HEK293T (cell line): ENCODE measurements at places on chromosomes 6 and 20.

DNA sequence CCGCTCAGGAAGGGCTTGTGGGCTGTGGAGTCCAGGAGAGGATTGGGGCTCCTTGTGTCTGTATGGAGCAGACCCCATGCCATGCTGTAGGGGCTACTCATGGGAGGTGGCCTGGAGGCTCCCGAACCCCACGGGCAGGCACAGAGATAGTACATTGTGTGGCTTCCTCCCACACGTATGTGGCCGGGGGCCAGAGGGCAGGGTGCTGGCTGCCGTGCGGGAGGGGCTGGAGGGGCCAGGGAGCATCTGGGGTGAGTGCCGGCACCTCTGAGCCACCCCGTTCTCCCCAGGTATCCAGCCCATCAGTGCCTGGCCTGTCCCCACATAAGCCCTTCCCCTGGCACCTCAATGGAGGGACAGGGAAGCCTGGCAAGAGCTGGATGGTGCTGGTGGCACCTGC, 7.6 kb downstream of the RBBP8NL start:
- no peak for DNase-seq

GRCh38 chr20:49811825-49812506, 662 bp upstream of the SLC9A8 start:
- DNase-seq = no peak

GRCh38 chr20:58102261-58102660, 126.2 kb downstream of the ANKRD60 start:
- no peak for DNase-seq

DNA sequence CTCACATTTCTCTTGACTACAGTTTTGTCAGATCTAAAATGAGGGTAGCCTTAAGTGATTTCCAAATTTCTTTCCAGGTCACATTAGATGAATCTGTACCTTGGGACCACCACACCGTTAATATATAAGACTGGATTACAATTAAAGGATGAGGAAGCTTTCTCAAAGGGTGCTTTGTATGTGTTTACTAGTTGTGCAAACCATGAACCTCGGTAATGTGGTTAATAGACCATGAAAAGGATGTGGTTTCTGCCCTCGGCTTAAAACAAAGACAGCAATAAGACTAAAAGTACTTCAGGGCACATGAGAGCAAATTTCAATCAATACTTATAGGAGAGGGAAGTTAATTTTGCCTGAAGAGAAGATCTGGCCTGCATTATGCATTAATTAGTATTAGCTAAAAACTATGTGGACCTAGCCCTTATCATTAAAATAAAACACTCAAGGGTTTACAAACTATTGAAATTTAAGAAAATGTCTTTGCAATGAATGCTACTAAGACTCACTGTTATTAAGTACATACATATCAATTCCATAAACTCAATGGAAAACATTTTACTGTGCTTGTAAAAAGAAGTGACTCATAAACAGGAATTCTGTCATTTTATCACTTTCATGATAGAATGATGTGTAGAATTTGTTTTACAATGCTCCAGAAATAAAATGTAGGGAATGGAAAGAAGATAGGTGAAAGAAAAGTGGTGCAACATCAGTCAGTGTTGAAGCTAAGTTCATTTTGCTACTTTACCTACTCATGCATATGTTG, 936 bp upstream of the TMX4 start:
- no peak for DNase-seq

DNA sequence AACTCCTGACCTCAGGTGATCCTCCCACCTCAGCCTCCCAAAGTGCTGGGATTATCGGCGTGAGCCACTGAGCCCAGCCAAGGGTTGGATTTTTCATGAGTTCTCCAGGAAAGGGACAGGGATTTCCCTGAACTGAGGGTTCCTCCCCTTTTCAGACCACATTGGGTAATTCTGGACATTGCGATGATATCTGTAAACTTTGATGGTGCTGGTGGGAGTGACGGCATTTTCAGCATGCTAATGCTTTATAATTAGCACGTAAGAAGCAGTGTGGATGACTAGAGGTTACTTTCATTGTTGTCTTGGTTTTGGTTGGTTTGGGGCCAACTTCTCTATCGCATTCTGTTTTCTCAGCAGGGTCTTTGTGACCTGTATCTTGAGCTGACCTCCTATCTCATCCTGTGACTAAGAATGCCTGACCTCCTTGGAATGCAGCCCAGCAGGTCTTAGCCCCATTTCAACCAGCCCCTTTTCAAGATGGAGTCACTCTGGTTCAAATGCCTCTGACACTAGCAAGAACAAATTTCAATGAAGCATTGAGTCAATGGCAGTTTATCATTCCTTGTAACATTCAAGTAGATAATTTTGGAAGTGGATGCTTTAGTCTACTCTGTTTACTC, 156.5 kb downstream of the TTLL2 start:
- DNase-seq = no peak

DNA sequence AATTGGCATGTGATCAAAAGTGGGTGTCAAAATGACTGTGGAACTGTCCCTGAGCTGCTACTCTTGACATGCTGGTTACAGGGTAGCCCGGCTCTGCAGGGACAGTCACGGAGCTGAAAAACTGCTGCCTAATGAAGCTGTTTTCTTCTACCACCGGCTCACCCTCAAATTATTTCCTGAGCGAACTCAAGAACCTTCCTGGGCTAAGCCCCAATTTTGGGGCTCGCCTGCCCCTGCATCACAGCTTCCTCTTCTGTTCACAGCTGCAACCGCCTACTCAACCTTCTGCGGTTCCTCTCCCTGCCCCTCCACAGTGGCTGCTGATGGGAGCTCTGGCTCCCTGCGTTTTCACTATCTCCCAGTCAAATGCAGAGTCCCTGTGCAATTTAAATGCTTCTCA, 110.8 kb upstream of the MLN start:
- no peak for DNase-seq

GRCh38 chr20:23614163-23614562, 8.4 kb upstream of the CST9 start:
- DNase-seq = no peak

- DNase-seq = no peak
Measured at GRCh38 chr6:4041480-4041879, 37.5 kb downstream of the FAM217A start.

DNA sequence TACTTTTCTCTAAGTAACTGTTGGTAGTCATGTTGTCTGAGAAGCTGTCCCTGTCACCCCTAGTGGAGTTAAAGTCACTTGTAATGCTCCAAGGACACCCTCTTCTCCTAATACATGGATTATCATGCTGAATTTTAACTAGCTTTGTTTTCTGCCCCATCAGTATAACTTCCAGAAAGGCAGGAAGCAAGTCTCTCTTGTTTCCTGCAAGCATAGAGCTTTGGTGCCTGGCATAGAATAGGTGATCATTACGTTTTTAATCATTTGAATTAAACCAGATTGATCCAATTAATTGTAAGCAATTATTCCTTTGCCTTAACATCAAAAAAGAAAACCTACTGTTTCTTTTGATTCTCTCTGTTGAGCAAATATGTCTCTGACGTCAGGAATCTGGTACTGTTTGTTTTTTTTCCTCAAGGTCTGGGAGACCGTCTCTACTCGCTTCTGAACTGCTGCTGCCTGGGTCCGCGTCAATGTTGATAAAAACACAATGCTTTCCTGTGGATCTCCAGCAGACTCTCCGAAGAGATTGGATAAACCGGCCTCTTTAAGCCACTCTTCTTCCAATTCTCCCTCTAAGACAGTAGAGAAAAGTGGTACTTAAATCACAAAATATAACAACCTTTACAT, 71.8 kb downstream of the ARHGAP18 start:
- DNase-seq = no peak

GRCh38 chr6:16909658-16910360, 148.5 kb upstream of the ATXN1 start:
- no peak for DNase-seq

DNA sequence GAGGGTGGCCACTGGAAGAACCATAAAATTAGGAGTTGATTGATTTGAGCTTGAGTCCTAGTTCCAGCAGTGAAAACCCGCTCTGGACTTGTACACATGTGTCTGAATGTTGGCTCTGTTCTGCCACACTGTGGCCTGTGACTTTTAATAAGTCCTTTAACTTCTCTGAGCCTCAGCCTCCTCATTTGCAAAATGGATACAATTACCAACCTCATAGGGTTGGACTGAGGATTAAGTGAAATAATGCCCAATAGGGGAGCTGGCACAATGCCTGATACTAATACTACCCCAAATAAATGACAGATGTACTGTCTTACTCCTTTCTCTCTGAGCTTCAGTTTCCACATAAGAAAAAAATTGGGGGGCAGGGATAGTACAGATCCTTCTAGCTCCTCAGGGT, 92.6 kb upstream of the RIPOR2 start:
- no peak for DNase-seq
